ENCODE measurements at places on chromosomes 11 and 22. TPM values are rescaled to one million over a fixed set of nuclear protein-coding genes. Genes with fewer than 3 reads are reported as not detected.
A peak's percentile ranks its signal among the peaks of the same experiment; 100 is the strongest.

- no peaks in the 10 kb centered on the region for H3K27me3 ChIP-seq
- no peaks in the 10 kb centered on the region for H3K4me1 ChIP-seq
- no peak overlapping the region for H3K27ac ChIP-seq
- no peak overlapping the region for H3K4me3 ChIP-seq
Observed at GRCh38 chr11:76062733-76063132, 143.6 kb downstream of the WNT11 start.

LGALS1 gene
- polyA plus RNA-seq = 592 TPM

DNA sequence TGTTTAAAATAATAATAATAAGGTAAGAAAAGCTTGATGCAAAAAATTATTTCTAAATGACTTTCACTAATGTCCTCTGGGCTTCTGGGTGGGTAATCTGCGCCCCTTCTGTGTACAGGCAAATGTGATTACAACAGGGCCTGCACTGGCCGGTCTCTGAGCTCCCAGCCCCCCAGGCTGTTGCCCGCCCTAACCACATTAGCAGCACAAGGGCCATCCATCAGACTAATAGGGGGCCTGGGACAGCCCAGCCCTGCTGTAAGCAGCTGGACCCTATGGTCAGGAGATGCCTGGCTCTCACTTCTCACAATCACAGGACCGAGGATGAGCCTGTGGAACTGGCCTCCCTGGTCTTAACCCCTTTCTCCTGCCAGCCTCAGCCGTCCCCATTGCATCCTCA is 388.4 kb downstream of the BUD13 start:
- H3K27ac ChIP-seq = no peak overlapping the region
- peaks cover 3% of the 10 kb centered on the region for H3K4me1 ChIP-seq
- no peaks in the 10 kb centered on the region for H3K36me3 ChIP-seq
- no peak overlapping the region for H3K4me3 ChIP-seq

DNA sequence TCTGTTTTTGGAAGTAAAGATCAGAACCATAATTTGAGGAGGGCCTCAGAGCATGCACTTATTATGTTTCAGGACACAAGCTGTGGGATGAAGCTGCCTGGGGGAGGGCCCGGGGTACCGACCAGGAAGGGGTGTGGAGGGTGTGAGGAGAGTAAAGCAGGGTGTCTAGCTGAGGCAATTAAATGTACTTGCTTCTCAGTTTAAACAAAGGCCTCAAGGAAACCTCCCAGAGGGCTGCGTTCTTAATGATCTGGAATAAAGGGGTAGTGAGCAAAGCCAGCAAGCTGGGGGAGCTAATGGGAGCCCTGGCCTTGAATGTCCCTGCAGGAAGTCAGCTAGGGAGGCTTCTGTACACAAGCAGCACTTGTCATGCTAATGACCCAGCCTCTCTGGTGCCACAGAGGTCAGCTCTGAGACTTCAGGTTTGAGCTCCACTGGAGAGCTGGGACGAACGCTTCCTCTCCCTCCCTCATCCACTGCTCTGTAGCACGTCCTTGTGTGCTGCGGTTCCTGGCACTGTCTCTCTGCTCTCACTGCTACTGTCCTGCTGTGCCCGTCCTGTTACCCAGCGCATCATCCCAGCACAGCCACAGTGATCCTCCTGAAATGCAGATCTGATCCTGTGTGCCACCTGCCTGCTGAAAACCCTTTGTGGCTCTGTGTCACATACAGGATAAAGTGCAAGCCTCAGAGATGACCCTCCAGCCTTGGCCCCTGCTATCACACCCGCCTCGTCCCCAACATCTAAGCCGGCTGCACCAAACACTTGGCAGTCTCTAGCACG is 159.7 kb downstream of the DBX1 start:
- no peak overlapping the region for H3K4me3 ChIP-seq
- peak overlapping the region; percentile 50 for H3K27ac ChIP-seq
- H3K4me1 ChIP-seq = peaks cover 36% of the 10 kb centered on the region
- peaks cover 4% of the 10 kb centered on the region for H3K36me3 ChIP-seq

DNA sequence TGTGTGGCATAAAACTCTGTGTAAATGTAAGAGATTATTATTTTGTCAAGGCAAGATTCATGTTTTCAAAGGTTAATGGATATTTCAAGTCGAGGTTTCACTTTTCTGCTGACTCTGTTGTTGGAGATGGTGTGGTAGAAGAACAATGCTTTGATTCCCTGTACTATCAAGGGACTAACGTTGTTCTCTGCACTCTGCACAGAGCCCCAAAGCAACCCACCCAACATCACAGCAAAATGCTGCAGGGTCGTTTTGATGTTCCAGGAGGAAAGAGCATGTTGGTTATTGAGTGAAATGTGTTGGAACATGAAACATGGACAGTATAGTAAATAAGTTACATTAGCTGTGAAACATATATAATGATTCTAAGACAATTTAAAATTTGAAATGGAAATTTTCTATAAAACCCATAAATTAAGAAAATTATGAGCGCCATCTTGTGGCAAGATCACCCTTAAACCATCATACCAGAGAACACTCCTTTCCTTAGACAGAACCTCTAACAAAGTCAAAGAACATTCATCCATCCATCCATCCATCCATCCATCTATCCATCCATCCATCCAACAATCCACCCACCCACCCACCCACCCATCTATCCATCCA is 164.4 kb upstream of the ZBED5 start:
- H3K36me3 ChIP-seq = no peaks in the 10 kb centered on the region
- no peaks in the 10 kb centered on the region for H3K4me1 ChIP-seq
- DNase-seq = no peak
- no peak overlapping the region for H3K27ac ChIP-seq

GRCh38 chr11:76166314-76166713 is 40.0 kb downstream of the WNT11 start:
- no peak overlapping the region for H3K4me3 ChIP-seq
- H3K36me3 ChIP-seq = no peaks in the 10 kb centered on the region
- no peaks in the 10 kb centered on the region for H3K27me3 ChIP-seq
- H3K27ac ChIP-seq = no peak overlapping the region

SLN gene
- polyA plus RNA-seq = 0.62 TPM

RTN4RL2 gene
- polyA plus RNA-seq = 5.0 TPM

DCUN1D5 gene
- 33.6 TPM for polyA plus RNA-seq

- H3K4me3 ChIP-seq = no peak overlapping the region
- H3K27ac ChIP-seq = no peak overlapping the region
- DNase-seq = no peak
- H3K36me3 ChIP-seq = no peaks in the 10 kb centered on the region
Observed at GRCh38 chr11:14144934-14145333, 182.4 kb downstream of the SPON1 start.

GRCh38 chr22:44914026-44914721 is 95.6 kb downstream of the PHF21B start:
- DNase-seq = no peak
- H3K4me3 ChIP-seq = no peak overlapping the region
- H3K27ac ChIP-seq = no peak overlapping the region
- H3K4me1 ChIP-seq = peaks cover 10% of the 10 kb centered on the region

DNA sequence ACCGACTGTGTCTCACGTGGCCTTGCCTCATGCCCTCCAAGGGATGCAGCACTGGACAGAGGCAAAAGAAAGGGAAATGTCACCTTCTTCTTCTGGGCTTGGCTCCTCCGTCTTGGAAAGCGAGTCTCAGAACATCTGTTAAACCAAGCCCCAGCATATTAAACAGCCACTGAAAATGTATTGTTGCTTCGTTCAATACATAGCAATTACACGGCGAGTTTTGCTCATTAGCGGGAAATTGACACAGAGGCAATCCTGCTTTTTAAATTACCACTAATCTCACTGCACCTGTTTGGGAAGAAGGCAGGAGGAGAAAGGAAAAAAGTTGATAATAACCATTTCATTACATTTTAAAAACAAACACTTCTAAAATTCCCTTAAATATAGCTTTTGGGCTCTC is 72.1 kb downstream of the SEZ6L start:
- H3K4me3 ChIP-seq = no peak overlapping the region
- no peak overlapping the region for H3K27ac ChIP-seq
- H3K27me3 ChIP-seq = no peaks in the 10 kb centered on the region
- DNase-seq = no peak
- H3K36me3 ChIP-seq = no peaks in the 10 kb centered on the region

APOC3 gene
- polyA plus RNA-seq = not detected

DNA sequence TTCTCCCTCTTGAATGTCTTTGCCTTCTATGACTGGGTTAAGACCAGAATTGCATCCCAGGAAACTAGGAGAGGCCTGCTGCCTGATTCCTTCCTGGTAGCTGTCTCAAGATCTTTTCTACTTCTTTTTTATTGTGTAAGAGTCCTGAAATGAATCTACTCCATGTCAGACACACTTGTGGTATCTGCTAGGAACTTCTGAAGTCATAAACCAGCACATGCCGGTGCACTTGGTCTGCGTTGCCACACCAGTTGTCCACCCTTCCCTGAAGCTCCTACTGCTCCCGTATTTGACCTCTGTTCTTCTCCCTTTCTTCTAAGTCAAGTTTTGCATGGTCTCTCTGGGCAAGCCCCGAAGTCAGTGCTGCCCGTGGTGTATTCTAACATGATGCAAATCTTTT is 644.2 kb downstream of the ETS1 start:
- no peak for DNase-seq
- no peaks in the 10 kb centered on the region for H3K4me1 ChIP-seq
- no peaks in the 10 kb centered on the region for H3K27me3 ChIP-seq
- no peaks in the 10 kb centered on the region for H3K36me3 ChIP-seq
- no peak overlapping the region for H3K27ac ChIP-seq
- H3K4me3 ChIP-seq = no peak overlapping the region

GRCh38 chr11:81112718-81113117 is 1620.9 kb downstream of the FAM181B start:
- no peaks in the 10 kb centered on the region for H3K27me3 ChIP-seq
- no peak overlapping the region for H3K27ac ChIP-seq
- DNase-seq = no peak
- no peaks in the 10 kb centered on the region for H3K36me3 ChIP-seq
- H3K4me1 ChIP-seq = no peaks in the 10 kb centered on the region

DNA sequence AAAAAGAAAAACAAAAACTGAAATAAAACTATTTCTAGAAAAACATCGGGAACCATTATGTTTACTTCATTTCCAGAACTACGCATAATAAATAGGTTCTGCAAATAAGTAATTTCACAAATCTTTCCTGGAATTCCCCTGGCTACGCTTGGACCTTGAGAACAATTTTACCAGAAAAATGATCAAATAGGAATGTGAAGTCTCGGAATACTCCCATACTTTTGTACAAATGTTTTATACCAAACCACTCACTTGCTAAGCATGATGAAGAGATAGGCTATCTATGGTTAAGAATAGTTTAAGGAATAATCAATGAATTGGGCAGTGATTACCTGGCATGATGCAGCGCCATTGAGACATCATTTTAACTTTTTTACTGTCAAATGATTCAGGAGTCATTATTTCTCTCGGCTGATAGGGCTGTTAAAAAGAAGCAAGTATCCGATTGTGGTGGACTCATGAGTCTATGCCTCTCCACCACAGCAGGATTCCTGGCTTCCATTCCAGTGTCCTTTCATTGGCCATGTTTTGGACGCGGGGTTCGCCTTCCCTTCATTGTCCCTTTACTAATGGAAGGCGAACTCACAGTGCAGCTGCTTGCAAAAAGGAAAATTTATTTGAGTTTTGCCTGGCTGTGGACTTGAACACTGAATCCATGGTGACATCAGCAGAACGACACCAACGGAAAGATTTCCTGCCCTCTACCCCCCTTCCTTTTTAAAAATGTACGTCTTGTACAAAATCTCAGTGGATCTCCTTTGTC is 39.9 kb upstream of the BLID start:
- no peaks in the 10 kb centered on the region for H3K36me3 ChIP-seq
- no peaks in the 10 kb centered on the region for H3K27me3 ChIP-seq
- peaks cover 22% of the 10 kb centered on the region for H3K4me1 ChIP-seq
- H3K27ac ChIP-seq = peak overlapping the region; percentile 93

DNA sequence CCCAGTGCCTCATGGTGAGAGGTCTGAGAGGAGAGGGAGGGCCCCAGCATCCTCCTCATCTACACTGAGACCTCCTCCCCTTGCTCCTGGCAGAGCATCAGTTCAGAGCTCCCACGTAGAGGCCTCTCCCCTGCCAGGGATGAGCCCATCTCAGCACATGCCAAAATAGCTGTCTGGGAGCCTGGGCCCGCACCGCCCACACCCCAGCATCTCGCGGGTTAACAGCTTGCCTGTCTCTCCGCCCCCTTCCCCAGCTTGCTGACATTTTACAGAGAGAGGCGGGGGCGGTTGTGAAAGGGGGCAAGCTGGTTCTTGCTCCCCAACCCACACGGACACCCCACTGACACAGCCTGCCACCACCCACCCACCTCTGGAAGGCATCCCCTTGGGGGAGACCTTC is 6.4 kb downstream of the DGKZ start:
- peaks cover 45% of the 10 kb centered on the region for H3K36me3 ChIP-seq
- no peak for DNase-seq
- no peaks in the 10 kb centered on the region for H3K27me3 ChIP-seq

DNA sequence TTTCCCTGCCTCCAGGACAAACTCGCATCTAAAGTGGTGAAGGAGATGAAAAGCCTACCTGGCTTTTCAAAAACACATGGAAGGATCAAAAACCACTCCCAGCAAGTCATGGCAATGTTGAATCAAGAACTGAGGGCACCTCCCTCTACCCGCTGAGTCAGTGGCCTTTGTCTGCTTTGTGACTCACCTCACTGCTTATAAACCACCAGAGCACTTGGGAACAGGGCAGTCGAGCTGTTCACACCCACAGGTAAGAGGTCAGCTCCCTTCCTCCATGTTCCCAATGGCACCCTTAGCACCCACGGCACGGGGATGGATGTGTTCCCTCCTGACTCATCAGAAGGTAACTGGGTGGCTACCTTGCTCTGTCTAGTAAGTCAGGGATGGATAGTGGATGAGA is 21.7 kb downstream of the TENM4 start:
- no peak overlapping the region for H3K27ac ChIP-seq
- H3K36me3 ChIP-seq = peaks cover 2% of the 10 kb centered on the region
- H3K4me1 ChIP-seq = peaks cover 8% of the 10 kb centered on the region
- H3K27me3 ChIP-seq = no peaks in the 10 kb centered on the region

CCDC81 gene
- 4.3 TPM for polyA plus RNA-seq

TP53I11 gene
- 101 TPM for polyA plus RNA-seq

DNA sequence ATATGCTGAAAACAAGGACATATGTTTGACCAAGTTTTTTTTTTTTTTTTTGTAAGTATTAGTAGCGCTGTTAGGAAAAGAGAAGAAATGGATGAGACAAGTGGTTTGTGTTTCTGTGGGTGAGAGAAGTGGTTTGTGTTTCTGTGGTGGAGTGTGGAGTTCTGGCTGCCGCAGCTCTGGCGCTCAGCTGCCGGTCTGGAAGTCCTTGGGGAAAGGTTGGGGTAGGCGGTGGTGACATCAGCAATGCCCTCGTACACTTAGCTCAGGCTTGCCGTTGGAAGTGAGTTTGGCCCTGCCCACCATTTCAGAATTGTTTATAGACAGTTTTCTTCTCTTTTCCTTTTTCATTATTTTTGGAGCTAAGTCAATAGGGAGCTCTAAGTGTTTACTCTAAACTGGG is 116.6 kb downstream of the TBC1D22A start:
- DNase-seq = no peak
- no peaks in the 10 kb centered on the region for H3K27me3 ChIP-seq
- H3K27ac ChIP-seq = no peak overlapping the region
- H3K36me3 ChIP-seq = peaks cover 5% of the 10 kb centered on the region
- no peak overlapping the region for H3K4me3 ChIP-seq
- peaks cover 2% of the 10 kb centered on the region for H3K4me1 ChIP-seq

DNA sequence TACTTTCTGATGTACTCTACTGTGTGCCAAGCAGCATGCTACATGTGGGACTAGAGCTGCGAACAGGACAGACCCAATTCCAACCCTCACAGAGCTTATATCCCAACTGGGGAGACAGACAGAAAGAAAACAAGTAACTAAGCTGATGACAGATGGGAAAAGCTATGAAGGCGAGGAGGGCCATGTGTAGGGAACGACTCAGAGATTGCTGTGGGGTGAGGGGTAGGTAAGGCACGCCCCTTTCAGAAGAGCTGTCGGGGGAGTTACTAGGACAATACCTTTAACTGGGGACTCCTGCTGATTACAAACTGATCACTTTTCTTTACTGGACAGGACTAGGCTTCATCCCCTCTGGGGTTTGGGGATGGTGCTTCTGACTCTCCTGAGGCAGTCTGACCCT is 48.9 kb downstream of the ST3GAL4 start:
- H3K4me1 ChIP-seq = no peaks in the 10 kb centered on the region
- no peak for DNase-seq
- peaks cover 23% of the 10 kb centered on the region for H3K36me3 ChIP-seq
- H3K4me3 ChIP-seq = no peak overlapping the region
- H3K27me3 ChIP-seq = no peaks in the 10 kb centered on the region
